Adipocyte (in vitro differentiated cells): ENCODE measurements at places on chromosomes 1 and 21.

- DNase-seq = no peak
Measured at GRCh38 chr1:202233804-202234203, 40.2 kb downstream of the LGR6 start.

DNA sequence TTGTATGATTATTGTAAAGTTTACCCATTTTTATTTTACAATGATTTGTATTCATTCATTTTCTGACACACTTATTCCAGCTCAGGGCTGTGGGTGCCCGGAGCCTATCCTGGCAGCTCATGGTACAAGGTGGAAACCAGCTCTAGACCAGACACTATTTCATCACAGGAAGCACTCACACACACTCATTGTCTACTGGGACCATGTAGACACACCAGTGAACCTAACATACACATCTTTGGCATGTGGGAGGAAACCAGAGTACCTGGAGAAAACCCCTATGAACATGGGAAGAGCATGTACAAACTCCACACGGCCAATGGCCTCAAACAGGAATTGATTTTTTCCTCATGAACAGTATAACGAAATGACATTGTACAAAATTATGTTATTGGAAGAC is 2.4 kb downstream of the DTL start:
- no peak for DNase-seq

DNA sequence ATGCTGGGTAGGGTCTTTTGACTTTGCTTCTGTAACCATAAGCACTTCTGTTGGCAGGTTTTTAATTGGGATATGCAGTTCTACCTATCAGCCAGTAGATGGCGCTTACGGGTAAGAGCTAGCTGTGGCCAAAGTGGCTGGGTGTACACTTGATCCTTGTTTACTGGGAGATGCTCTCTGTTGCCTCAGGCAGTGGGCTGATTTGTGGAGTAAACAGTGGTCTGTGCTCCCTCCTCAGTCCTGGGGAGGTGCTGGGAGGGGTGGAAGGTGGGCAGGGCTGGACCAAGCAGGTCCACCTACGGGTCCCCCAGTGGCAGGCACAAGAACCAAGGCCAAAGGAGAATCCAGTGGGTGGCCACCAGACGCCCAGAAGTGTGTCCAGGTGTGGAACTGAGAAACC is 43.4 kb downstream of the RALGPS2 start:
- peak; percentile 63 for DNase-seq

DNA sequence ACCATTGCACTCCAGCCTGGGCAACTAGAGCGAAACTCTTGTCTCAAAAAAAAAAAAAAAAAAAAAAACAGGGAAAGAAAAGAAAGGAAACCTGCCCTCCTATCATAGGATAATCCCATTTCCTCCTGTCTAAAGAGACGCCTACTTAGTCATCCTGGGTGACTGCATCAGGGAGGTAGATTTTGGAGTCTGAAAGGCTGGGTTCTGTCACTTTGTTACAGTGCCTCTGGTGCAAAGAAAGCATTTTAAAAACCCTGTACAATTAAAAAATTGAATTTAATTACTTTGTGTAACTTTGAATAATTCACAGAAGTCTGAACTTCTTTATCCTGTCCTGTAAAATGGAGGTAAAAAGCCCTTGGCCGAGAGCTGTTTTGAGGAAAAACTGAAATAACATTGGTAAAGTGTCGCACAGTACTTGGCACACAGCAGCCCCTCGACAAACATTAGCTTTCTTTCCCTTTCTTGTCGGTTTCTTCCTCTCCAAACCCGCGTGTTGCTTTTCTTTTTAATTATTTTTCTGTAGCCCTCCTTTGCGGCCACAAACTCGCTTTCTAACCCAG is 657 bp upstream of the HDAC1 start:
- peak; percentile 39 for DNase-seq

DNA sequence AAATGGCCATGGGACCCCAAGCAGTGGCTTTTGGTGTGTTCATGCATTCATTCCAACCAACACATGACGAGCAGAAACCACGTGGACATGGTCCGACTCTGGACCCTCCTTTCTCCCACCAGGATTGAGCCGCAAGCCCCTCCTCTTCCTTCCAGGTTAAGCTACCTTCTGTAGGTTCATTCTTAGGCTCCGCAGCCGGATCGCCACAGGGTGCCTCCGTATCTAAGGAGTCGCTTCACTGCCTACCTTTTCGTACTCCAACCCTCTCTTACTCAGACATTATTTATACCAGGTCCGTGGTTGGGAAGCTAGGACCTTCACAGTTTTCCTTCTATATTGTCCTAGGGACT is 63.6 kb downstream of the RHBG start:
- no peak for DNase-seq

- peak; percentile 80 for DNase-seq
Measured at GRCh38 chr1:202692959-202693555, 17.2 kb downstream of the SYT2 start.

- no peak for DNase-seq
Measured at GRCh38 chr1:115867216-115867615, 26.3 kb upstream of the NHLH2 start.

- DNase-seq = no peak
Measured at GRCh38 chr1:86471291-86471690, 2.6 kb downstream of the CLCA1 start.

DNA sequence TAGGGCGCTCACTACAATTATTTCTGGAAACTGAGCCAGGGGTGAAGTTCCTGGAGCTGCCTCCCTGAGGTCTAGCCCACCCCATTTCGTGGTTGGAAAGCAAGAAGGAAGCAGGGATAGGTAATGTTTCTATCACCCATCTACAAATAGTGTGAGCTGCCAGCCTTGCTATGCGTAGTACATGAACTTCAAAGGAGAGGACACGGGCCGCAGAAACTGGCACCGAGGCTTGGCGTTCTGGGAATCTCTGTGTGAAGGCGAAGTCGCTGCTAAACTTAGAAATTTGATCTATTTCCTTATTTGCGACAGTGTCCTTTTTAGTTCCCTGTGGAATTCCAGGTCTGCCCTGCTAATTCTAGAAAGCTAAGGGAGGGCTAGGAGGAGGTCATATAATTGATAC is 49.6 kb upstream of the NTPCR start:
- no peak for DNase-seq

GRCh38 chr21:41582866-41583265 is 74.9 kb upstream of the TMPRSS2 start:
- DNase-seq = no peak

- DNase-seq = no peak
Measured at GRCh38 chr1:30011970-30012369, 711.4 kb downstream of the MATN1 start.

DNA sequence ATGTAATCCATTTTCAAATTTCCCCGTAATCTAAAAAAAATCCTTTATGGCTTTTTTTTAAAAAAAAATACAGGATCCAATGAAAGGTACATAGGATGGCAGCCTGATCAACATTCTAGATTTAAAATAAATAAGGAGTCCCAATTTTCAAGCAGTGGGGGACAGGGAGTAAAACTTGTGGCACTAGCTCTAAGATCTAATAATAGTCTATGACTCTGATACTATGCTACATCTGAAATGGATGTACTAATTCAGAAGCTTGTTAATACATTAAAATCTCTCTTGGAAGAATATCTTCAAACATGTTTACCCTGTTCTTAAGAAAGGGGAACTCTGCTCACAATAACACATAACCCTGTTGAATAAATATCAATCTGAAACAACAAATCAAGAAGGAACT is 8.5 kb downstream of the DIPK1A start:
- no peak for DNase-seq

DNA sequence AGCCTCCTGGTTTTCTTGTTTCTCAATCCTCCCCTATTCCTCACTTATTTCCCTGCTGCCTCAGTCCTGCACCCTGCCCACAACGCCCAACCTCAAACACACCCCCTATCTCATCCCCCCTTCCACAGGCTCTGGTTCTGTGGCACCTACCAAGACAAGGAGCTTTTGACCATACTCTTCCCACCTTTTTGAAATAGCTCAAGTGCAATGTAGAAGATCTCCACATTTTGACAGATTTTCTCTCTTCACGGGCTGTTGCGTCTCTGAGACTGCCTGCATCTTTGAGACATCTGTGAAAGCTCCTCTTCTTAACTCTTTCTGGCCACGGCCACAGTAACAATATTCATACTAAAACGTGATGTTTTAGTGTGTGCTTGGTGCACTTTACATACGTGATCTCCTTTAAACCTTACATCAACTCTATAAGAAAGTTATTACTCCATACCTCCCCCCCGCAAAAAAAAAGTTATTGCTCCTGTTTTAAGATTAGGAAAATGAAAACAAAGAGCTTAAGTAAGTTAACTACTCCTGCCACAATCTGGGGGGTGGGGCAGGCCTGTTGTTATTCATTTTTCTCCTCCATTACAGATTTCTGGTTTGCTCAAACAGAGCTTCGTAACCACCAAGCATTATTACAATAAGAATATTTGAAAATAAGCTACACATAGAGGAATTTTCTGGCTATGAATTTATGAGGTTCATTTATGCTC is 1.8 kb upstream of the SERBP1 start:
- DNase-seq = no peak

DNA sequence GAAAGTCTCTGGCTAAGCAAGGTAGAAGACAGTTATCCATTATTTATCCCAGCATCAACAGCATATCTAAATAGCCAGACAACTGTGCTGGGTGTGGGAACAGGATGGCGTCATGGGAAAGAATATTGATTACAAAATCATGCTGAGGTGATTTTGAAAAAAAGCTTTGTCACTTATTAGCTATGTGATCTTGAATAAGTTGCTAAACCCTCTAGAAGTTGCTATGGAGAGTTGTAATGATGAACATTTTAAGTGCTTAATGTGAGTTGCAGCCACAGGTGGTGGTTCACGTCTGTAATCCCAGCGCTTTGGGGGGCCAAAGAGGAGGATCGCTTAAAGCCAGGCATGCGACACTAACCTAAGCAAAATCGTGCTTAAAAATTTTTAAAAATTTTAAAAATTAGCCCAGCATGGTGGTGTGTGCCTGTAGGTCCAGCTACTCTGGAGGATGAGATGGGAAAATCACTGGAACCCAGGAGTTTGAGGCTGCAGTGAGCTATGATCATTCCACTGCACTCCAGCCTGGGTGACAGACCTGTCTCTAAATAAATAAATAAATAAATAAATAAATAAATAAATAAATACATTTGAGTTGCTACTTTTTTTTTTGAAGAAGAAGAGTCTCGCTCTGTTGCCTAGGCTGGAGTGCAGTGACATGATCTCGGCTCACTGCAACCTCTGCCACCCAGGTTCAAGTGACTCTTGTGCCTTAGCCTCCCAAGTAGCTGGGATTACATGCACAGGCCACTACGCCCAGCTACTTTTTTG is 33.6 kb downstream of the WNT2B start:
- no peak for DNase-seq

DNA sequence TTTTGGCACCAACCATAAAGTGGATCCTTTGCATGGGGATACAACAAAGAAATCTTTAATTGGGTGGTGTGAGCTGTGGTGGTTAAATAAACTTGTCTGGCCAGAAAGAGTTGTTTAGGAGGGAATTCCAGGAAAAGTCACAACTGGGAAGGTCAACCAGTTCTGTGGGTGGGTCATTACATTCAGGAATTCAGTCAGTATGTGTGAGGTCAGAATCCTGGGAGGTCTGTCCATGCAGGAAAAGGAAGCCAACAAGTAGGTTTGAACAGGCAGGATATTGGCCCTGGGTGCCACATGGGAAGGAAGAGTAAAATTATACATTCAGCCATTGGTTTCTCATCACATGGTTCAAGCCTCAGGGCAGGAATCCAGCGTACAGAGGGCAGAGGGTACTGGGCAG is 162.3 kb upstream of the ADAMTS5 start:
- DNase-seq = no peak

GRCh38 chr1:204409836-204410687 is 1.6 kb downstream of the PPP1R15B start:
- no peak for DNase-seq

- no peak for DNase-seq
Measured at GRCh38 chr1:40820911-40821693, 37.5 kb downstream of the KCNQ4 start.

- DNase-seq = no peak
Measured at GRCh38 chr1:200929530-200930278, 35.0 kb downstream of the INAVA start.

DNA sequence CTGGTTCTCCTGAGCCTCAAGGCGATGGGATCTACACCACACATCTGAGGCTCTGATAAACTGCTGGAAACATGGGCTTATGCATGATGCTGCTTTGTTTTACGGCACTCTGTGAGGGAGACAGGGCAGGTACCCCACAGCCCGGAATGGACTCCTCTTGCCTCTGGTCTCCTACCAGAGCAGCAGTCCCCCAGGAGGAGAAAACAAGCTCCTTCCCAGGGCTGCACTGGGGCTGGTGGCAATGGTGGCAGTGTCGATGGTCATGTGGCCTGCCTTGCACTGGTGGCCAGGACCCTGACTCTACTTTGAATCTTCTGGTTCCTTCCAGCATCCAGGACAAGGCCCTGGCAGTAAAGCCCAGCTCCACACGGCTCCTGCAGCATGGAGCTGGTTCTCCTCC is 79.4 kb downstream of the TOMM20 start:
- no peak for DNase-seq

DNA sequence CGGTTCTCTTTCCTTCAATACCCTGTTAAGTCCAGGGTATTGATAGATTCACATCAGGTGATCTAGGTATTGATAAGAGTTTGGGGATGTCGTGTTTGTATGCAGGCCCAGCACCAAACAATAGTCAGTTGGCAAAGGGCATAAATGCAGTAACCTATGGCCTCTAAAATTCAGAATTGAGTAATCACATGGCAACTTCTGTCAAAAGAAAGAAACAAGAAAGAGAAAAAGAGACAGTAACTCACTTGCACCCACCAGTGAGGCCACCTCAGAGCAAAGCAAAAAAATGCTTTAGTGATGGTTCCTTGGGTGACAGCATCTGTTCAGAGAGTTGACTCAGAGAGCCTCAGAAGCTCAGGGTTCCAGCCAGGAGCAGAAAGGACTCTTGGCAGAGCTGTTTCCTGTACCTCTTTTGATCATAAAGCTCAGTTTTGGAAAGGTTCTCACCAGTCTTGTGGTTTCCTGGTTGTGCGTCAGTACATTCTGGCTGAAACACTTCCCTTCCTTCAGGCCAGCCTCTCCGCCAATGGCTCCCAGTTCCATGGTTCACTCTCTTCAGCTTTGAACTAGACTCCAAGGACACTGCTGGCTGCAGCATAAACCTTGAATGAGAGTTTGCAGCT is 70.1 kb upstream of the GORAB start:
- peak; percentile 27 for DNase-seq

- DNase-seq = no peak
Measured at GRCh38 chr1:113987259-113987658, 8.0 kb downstream of the OLFML3 start.

GRCh38 chr1:118984086-118984721 is 3.9 kb downstream of the TBX15 start:
- DNase-seq = no peak

GRCh38 chr1:35568975-35569395 is 4.1 kb upstream of the TFAP2E start:
- DNase-seq = peak; percentile 87

DNA sequence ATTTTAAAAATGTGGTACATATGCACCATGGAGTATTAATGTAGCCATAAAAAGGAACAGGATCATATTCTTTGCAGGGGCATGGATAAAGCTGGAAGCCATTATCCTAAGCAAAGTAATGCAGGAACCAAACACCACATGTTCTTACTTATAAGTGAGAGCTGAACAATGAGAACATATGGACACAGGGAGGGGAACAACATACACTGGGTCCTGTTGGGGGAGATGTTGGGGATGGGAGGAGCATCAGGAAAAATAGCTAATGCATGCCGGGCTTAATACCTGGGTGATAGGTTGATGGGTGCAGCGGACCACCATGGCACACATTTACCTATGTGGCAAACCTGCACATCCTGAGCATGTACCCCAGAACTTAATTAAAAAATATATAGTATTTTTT is 352.5 kb upstream of the KAZN start:
- no peak for DNase-seq
